ENCODE measurements at places on chromosomes 12 and 14. TPM values are rescaled to one million over a fixed set of nuclear protein-coding genes. Genes with fewer than 3 reads are reported as not detected.

The VEZT gene
- 90.2 TPM for total RNA-seq

The OTX2 gene
- not detected for total RNA-seq

DNA sequence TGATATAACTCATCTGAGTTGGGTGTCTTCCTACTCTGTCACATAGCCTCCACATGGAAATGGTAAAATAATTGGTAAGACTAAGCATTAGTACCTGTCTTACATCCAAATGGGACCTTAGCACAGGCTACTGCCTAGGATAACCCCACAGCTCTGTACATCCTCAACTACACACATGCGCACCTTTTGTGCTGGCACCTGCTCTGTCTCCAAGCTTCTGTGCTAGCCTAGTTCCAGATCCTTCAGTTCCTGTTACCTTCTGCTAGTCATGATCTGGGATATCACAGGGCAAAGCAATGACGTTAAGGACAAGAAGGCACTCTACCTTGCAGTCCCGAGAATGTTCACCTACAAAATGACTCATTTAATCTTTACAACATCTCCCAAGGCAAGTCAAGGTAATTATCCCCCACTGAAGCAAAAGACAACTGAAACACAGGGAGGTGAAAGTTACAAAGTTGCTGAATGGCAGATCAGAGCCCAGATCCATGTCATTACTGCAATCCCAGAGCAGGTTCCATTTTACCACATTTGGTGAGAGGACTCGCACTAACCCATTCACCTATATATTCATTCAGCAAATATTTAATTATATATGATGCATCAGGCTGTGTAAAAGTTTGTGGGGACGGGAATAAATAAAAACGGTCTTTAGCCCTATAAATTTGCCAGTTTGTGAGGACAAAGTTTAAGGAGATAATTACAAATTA is 61.7 kb downstream of the PPM1H start:
- no peaks in the 10 kb centered on the region for H3K4me1 ChIP-seq
- peaks cover 10% of the 10 kb centered on the region for H3K27me3 ChIP-seq
- no peak overlapping the region for H3K27ac ChIP-seq
- no peaks in the 10 kb centered on the region for H3K36me3 ChIP-seq
- H3K4me3 ChIP-seq: no peak overlapping the region
- no peak for DNase-seq

DNA sequence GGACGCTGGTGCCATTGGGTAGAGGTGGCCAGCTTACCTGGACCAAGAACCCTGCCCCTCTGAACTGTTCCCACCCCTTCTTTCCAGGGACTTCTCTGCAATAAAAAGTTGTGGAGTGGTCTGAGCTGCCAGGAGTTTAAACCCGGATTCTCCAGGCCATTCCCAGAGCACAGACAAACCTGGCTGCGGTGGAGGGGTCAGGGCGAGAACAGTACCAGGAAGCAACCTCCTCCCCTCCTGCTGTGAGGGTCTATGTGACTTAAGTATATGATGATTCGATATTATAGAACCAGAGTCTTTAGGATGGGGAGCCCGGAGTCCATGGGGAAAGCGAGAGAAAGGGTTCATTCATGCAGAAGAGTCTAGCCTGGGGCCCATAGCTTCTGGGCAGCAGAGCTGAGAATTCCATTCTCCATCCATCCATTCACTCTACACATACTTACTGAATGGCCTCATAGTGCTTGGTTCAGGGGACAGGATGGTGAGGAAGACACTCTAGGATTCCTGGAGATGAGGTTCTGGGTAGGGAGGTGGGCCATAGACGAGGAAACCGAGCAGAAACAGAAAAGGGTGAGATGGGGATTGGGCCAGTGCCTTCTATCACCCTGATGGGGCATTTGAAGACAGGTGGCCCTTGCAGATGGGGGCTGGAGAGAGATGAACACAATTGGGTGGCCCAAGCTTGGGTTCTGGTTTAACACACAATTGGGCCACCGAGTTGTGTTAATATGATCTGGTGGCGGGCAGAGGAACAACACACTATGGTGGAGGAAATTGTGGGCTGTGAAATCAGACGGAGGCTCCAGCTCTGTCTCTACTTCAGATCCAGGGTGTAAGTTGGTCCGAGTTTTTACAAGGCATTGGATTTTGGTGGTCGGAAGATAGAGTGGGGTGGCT is 5.2 kb downstream of the KRT86 start:
- peaks cover under 1% of the 10 kb centered on the region for H3K27me3 ChIP-seq
- peak overlapping the region; percentile 91 for H3K27ac ChIP-seq
- no peak overlapping the region for H3K4me3 ChIP-seq
- H3K4me1 ChIP-seq: peaks cover 24% of the 10 kb centered on the region
- H3K36me3 ChIP-seq: no peaks in the 10 kb centered on the region

DNA sequence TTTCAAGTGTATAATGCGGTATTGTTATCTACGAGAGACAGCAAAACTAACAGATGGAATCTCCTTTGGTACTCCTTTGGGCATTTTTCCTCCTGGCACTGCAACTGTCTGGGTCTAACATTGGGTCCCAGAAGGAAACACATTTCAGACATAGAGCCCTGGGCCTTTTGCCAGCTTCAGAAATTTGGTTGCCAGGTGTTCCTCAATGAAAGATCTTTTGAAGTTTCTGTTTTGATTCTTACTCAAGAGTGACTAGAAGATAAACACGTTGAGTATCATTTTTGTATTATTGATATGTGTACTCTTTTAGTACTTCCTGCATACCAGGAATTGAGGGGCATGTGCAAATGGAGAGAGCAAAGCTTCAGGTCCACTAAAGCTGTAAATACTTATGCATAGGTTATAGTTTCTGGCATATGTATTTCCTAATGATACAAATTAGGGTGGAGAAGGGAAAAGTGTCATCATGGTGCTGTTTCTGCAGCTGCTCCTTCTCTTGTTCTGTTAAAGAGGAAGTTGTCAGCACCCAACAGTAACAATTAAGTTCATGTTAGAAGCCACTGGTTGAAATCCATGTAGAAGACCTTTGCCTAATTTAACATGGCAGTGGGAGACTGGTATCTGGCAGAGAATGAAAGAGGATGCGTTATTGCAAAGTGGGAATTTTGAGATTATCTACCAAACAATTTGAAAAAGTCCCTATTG is 53.5 kb downstream of the SLC38A6 start:
- H3K4me1 ChIP-seq: no peaks in the 10 kb centered on the region
- H3K36me3 ChIP-seq: no peaks in the 10 kb centered on the region
- H3K27ac ChIP-seq: no peak overlapping the region
- H3K27me3 ChIP-seq: no peaks in the 10 kb centered on the region
- H3K4me3 ChIP-seq: no peak overlapping the region

DNA sequence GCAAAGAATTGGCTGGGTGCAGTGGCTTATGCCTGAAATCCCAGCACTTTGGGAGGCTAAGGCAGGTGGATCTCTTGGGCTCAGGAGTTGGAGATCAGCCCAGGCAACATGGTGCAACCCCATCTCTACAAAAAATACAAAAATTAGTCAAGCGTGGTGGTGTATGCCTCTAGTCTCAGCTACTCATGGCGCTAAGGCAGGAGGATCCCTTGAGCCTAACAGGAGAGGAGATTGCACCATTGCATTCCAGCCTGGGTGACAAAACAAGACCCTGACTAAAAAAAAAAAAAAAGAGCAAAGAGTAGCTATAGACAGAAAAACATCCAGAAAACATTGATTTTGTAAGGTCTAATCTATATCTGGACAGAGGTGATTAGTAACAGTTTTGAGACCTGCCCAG is 25.0 kb downstream of the KIF21A start:
- no peak overlapping the region for H3K4me3 ChIP-seq
- DNase-seq: no peak
- H3K27ac ChIP-seq: no peak overlapping the region
- H3K4me1 ChIP-seq: no peaks in the 10 kb centered on the region
- H3K27me3 ChIP-seq: no peaks in the 10 kb centered on the region

GRCh38 chr14:64758025-64758521 is 53.8 kb downstream of the PLEKHG3 start:
- no peak overlapping the region for H3K4me3 ChIP-seq
- DNase-seq: peak; percentile 66
- peaks cover 6% of the 10 kb centered on the region for H3K27me3 ChIP-seq
- peak overlapping the region; percentile 64 for H3K27ac ChIP-seq
- H3K36me3 ChIP-seq: no peaks in the 10 kb centered on the region
- H3K4me1 ChIP-seq: peaks cover 44% of the 10 kb centered on the region

DNA sequence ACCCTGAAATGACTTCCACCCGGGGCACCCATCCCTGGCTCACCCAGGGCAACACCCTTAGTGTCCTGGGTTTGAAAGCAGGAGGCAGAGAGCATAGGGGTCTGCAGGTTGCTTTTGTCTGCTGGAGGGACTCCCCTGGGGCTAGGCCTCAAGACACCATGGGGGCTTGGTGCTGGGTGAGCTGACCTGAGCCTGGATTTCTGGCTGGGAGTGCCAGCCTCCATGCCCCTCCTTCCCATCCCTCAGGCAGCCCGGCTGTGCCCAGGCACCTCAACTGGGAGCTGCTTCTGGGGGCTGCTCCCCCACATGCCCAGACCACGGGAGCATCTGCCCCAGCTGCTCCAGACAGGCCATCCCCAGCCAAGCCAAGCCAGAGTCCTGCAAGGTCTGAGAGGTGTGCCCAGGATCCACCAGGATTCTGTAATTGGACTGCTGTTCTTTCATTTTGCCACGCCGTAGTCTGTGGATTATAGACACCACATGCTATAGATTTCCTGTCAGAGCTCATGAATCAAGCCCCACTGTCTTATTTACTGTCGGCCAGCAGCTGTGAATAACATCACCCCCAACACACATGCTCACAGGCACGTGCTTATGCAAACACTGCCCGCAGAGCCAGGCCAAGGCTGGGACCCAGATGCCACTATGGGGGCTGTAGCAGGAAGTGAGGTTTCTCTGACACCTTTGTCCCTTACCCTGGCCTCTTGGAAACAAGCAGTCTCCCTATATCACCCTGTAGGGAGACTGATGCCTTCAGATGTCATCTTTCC is 29.4 kb upstream of the ESRRB start:
- no peaks in the 10 kb centered on the region for H3K36me3 ChIP-seq
- no peaks in the 10 kb centered on the region for H3K4me1 ChIP-seq
- H3K27me3 ChIP-seq: peaks cover 7% of the 10 kb centered on the region
- no peak overlapping the region for H3K4me3 ChIP-seq
- no peak overlapping the region for H3K27ac ChIP-seq

Measured in IMR-90 (cell line).